ENCODE measurements at places on chromosomes 6 and 20.

- DNase-seq = no peak
These were observed 18.7 kb upstream of the RNF144B start for GRCh38 chr6:18368277-18369105.

GRCh38 chr20:51021067-51022025, 1.6 kb downstream of the KCNG1 start:
- no peak for DNase-seq

- no peak for DNase-seq
These were observed 116.6 kb upstream of the MAFB start for GRCh38 chr20:40805592-40805991.

DNA sequence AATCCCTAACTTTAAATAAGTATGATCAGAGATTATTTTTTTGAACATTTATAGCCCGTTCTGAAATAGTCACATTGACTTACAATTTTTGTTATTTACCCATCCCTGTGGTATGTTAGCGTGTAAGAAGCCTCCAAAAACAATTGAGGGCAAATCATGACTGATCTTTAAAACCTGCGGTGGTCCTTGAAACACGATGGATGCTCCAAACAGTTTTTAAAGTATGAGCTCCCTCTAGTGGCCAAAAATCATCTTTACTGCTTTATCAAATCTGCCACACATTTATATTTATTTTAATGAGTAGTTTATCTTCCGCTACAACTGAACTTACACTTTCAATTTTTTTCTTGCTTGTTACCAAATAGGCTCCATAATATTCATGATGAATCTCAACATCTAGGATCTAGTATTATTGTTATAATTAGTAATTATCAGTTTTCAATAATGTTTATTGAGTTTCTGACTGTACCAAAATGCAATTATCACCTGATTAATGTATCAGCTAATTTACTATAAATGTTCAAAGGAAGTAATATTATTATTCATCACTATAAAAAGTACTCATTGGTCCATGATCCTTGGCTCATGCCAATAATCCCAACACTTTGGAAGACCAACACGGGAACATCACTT, 52.2 kb downstream of the MARCKS start:
- DNase-seq = peak; percentile 21

DNA sequence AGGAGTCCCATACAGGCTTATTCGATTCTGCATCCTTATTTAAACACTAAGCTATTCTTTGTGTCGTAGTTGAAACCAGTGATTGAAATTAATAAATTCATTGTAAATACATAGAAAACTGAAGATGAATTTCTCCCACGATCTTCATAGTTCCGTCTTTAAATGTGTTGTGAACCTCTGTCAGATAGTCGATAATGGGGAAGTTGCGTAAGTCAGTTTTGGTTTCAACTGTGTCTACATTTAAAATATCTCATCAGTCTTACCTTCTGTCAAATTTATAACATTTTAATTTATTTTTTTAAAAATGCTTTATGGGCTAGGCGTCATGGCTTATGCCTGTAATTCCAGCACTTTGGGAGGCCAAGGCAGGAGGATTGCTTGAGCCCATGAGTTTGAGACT, 12.7 kb downstream of the STX11 start:
- DNase-seq = no peak

- DNase-seq = no peak
These were observed 155.5 kb upstream of the SIM1 start for GRCh38 chr6:100620085-100620840.

- peak; percentile 88 for DNase-seq
These were observed 880.5 kb upstream of the DEFB115 start for GRCh38 chr20:30376767-30377658.

- no peak for DNase-seq
These were observed 33.6 kb downstream of the COL20A1 start for GRCh38 chr20:63326314-63327230.

GRCh38 chr6:75876152-75876551, 127.1 kb downstream of the MYO6 start:
- DNase-seq = no peak

- DNase-seq = no peak
These were observed 1.5 kb downstream of the TP53INP2 start for GRCh38 chr20:34705397-34706301.

DNA sequence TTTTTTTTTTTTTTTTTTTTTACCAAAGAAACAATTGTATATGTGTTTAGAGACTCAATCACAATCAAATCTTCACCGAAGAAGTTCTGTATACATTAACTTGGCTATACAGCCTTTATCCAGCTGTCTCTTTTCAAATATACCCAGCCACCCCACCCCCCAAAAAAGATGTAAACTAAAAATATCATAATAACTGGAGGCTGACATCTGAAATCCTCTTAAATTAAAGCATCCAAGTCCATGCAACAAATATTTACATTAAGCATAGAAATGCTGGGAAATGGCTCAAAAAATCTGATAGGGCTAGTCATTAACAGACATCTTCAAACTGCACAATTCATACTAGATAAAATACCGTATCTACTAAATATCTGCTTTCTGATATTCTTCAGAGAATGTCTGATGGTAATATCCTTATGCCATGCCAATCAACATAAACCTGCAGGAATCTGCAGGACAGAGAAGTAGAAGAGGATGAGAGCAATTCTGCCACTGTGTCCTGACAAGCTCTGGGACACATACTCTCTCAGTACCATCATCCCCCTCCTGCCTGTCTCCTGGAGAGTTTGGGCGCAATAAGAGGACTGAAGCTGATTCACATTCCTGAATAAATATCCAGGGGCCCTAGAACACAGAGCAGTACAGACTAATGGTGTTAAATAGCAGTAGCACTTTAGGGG, 152.4 kb downstream of the KIF6 start:
- DNase-seq = no peak

- DNase-seq = no peak
These were observed 105.0 kb downstream of the CD109 start for GRCh38 chr6:73800997-73801396.

GRCh38 chr6:130105996-130106704, 87.8 kb downstream of the L3MBTL3 start:
- no peak for DNase-seq

GRCh38 chr20:49634116-49634515, 66.2 kb upstream of the PTGIS start:
- DNase-seq = no peak

GRCh38 chr6:56541741-56542360, 100.8 kb downstream of the DST start:
- DNase-seq = no peak

DNA sequence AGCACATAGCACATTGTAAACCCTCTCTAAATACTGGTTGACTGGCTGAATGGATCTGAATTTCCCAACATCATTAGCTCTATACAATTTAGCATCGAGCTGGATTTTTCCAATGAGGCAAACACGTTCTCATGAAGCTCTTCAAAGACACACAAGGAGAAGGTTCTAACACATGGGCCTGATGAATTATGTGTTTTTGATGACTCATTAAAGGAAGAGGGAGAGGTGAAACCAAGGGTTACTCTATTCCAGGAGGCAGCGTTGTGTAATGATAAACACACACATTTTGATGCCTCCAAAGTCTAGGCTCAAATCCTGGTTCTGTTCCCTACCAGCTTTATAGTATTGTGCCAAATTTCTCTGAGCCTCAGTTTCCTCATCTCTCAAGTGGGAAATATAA, 84.3 kb downstream of the PFDN4 start:
- DNase-seq = no peak

DNA sequence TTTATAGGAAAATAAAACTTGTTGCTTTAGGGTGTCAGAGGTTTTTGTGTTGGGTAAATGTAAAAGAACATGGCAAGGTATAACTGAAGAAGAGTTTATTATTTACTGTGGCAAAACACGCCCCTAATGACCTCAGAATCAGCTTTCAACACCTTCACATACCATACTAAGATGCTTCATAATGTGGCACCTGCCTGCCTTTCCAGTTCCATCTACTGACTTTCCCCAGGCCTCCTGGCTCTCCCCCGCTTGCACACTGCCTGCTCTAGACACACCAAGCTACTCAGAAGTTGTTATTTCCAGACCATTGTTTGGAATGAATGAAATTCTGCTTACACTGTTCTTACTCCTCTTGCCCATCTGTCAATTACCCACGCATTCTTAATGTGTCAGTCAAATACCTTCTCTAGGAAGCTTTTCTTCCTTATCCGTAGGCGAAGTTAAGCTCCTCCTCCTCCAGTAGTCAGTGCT, 1.8 kb downstream of the TIAM2 start:
- no peak for DNase-seq

- DNase-seq = no peak
These were observed 130.1 kb upstream of the NEDD9 start for GRCh38 chr6:11362564-11362963.

GRCh38 chr20:61308477-61308774, 56.4 kb downstream of the CDH4 start:
- DNase-seq = no peak

DNA sequence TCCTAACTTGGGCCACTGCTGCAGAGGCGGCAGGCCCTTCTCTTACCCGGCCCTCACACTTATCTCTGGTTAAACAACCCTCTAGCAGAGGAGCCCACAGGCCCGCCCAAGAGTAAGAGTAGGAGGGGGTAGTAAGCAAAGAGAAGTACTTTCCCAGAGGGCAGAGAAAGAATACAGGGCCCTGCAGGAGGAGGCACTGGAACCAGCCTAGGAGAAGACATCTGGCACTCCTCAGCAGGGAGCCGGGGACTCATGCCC, 10.1 kb downstream of the MTCH1 start:
- DNase-seq = no peak

DNA sequence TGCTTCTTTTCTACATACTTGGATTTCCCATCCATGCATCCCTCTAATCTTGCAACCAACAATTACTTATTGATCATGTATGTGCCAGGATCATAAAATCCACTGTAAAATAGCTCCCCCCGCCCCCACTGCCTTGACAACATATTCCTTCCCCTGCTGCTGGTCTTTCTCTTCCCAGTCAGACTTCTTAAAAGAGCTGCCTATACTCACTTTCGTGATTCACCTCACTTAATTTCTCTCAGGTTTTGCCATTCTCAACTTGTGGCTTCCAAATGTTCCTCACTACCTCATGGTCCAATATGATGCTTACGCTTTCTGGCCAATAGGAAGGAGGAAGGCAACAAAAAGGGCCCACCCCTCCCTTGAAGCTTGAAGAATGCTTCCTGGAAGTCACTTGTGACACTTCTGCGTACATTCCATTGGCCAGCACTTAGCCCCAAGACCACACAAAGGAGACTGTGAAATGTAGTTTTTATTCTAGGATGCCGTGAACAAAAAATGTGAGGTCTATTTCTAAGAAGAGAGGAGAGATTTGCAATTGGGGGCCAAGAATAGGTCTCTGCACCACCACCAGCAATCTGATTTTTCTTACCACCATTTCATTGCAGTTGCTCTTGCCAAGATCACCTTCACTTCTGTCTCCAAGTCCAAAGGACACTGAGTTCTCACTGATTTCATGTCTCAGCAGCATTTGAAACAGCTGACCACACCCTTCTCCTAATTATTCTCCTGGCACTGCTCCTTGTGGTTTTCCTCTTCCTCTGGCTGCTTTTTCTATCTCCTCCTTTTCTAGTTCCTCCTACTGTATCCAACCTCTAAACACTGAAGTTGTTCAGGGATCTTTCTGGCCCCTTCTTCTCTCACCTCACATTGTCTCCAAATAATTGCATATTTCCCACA, 30.8 kb downstream of the CD164 start:
- no peak for DNase-seq

GRCh38 chr6:40407239-40407638, 179.9 kb downstream of the LRFN2 start:
- DNase-seq = no peak

DNA sequence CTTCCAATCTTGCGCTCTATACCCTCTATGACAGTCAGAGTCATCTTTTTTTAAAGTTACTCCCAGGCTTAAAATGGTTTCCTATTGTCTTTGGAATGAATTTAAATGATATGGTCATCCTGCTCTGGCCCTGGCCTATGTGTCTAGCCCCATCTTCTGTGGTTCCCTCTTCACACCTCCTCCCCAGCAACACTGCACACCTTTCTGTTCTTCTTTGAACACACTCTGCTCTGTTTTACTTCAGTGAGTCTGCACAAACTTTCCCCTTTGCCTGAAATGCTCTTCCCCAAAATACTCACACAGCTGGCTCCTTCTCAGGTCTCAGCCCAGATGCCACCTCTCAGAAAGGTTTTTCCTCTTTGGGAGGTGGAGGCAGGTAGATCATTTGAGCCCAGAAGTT, 132.7 kb downstream of the FYN start:
- no peak for DNase-seq

DNA sequence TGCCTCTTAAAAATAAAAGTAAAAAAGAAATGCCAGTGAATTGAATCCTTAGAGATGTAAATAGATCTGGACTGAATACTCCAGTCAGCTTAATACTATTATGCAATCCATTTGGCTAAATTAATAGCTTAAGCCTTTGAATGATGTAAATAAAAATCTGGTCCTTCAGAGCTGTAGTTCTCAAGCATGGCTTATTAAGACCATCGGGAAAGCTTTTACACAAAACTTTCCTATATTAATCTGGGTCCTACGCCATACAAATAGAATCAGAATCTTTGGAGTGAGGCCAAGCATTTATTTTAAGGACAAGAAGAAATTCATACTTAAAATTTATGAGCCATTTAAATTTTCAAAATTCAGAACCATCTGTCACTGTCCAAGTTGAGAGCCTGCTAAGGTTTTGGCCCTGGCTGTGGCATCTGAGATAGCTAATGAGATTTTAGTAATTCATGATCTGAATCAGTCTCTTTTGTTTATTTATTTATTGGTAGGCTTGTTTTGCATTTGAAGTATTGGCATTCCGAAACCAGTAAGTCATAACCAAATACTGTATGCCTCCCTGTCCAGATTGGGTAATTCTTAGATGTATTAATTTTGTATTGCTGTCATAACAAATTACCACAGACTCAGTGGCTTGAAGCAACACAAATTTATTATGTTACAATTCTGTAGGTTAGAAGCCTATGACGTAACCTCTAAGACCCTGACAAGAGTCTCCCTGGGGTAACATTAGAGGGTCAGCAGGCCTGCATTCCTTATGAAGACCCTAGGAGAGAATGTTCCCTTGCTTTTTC, 228.1 kb upstream of the RAB32 start:
- DNase-seq = no peak
